ENCODE measurements at places on chromosomes 2 and 18. TPM values are rescaled to one million over a fixed set of nuclear protein-coding genes. Genes with fewer than 3 reads are reported as not detected.

GRCh38 chr2:17661460-17661859 is 92.2 kb downstream of the SMC6 start:
- DNase-seq: no peak
- H3K36me3 ChIP-seq: peaks cover 25% of the 10 kb centered on the region
- no peak overlapping the region for H3K27ac ChIP-seq
- no peaks in the 10 kb centered on the region for H3K4me1 ChIP-seq
- no peaks in the 10 kb centered on the region for H3K27me3 ChIP-seq
- no peak overlapping the region for H3K4me3 ChIP-seq

GRCh38 chr2:49271060-49271606 is 116.8 kb upstream of the FSHR start:
- H3K4me3 ChIP-seq: no peak overlapping the region
- no peaks in the 10 kb centered on the region for H3K36me3 ChIP-seq

DNA sequence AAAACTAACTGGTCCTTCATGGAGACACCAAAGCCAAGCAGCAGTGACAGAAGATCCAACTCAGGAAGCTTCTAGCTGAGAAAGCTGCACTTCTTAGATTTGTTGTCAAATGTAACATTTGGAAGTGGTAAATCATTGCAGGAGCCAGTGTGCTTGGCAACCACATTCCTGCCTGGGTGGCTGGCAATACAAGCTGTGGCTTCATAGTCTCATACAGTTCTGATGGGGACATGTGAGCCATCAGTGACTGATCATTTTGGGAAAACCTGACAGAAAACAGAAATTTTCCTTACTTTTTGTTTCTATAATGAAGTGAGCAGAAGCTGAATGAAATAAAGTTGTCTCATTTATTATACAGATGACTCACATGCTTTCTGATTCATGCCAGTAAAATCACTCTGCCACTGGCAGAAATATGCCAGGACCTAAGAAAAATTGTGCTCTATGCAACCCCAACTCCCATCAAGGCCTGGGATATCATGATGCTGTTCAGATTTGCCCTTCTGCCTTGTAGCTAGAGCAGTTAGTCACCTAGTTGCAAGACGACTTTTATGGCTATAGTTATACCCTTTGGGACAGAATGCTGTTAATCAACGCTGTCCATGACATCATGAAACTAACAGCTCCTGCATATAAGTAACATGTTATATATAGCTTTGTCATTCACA is 508.1 kb downstream of the ADCYAP1 start:
- H3K27ac ChIP-seq: no peak overlapping the region
- no peaks in the 10 kb centered on the region for H3K4me1 ChIP-seq
- H3K36me3 ChIP-seq: no peaks in the 10 kb centered on the region

GRCh38 chr2:219644801-219645480 is 17.5 kb downstream of the SLC4A3 start:
- no peak overlapping the region for H3K4me3 ChIP-seq
- H3K4me1 ChIP-seq: peaks cover 17% of the 10 kb centered on the region
- no peaks in the 10 kb centered on the region for H3K36me3 ChIP-seq
- peak overlapping the region; percentile 48 for H3K27ac ChIP-seq
- peak; percentile 82 for DNase-seq
- peaks cover 7% of the 10 kb centered on the region for H3K27me3 ChIP-seq

DNA sequence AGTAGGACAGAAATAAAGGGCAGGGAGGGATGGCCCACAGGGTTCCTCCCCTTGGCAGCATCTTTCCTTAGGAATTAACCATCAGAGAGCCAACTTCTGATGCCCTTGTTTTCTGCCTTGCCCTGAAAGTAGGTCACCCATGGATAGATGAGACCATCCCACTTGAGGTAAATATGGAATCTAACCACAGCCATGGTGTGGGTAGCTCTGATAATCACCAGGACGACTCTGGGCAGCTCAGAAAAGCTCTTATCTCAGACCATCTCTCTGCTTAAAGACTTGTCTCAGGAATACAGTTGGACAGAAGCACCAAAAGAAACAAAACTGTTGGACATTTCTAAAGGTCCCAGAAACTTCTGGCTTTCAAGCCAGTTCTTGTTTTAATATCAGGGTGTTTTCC is 101.4 kb upstream of the CELF4 start:
- DNase-seq: no peak
- no peaks in the 10 kb centered on the region for H3K27me3 ChIP-seq
- no peak overlapping the region for H3K27ac ChIP-seq
- no peaks in the 10 kb centered on the region for H3K4me1 ChIP-seq

GRCh38 chr2:178828486-178828881 is 21.3 kb upstream of the TTN start:
- H3K36me3 ChIP-seq: no peaks in the 10 kb centered on the region
- no peak overlapping the region for H3K27ac ChIP-seq
- no peaks in the 10 kb centered on the region for H3K4me1 ChIP-seq
- no peak for DNase-seq
- no peaks in the 10 kb centered on the region for H3K27me3 ChIP-seq
- H3K4me3 ChIP-seq: no peak overlapping the region

Gene IL37
- total RNA-seq: not detected

Gene XIRP2
- total RNA-seq: 0.14 TPM

Gene GBX2
- total RNA-seq: not detected

Gene ARHGAP15
- total RNA-seq: 19.2 TPM

All from upper lobe of right lung (tissue), 1 donor.